ENCODE measurements at places on chromosomes 4 and X. TPM values are rescaled to one million over a fixed set of nuclear protein-coding genes. Genes with fewer than 3 reads are reported as not detected.

GRCh38 chr4:41380511-41381157 is 123.9 kb downstream of the UCHL1 start:
- no peak for DNase-seq

DNA sequence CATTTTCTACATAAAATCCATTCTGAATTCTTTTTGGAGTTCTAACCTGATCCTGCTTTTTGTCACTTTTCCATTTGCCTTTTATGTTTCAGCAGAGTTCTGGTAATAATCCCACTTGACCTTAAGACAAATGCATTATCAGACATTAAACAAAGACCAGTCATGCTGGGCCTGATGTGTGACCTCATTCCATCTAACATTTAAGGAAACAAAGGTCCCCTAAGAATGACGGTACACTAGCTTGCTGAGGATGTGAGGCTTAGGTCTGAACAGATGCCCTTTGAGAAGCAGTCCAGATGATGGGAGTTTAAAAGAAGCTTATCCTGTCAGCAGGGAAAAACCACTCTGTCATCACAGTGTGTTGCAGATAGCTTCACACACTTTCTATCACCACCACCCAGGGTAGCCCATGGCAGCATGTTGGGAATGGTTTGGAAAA is 38.1 kb upstream of the PDE5A start:
- no peak for DNase-seq

GRCh38 chrX:23673108-23673507 is 5.8 kb downstream of the PRDX4 start:
- no peak for DNase-seq

DNA sequence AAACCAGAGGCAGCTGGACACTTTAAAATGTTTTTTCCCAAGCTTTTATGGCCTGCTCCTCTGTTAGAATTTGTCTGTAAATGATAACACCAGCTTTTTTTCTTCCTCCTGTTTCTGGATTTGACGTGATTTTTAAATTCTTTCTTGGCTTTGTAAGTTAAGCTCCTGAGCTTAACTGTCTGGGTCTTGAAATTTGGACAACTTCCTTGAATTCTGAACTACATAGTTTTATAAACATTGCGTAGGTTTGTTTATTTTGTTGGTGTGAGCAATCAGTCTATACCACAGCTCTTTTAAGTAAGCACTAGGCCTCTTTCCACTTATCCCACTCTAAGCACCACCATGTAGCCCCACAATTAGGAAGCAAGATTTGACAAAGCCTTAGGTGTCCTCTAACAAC is 144.4 kb upstream of the GUCY1A1 start:
- no peak for DNase-seq

- DNase-seq = no peak
These were observed 2.0 kb upstream of the AP1S2 start for GRCh38 chrX:15856636-15857035.

DNA sequence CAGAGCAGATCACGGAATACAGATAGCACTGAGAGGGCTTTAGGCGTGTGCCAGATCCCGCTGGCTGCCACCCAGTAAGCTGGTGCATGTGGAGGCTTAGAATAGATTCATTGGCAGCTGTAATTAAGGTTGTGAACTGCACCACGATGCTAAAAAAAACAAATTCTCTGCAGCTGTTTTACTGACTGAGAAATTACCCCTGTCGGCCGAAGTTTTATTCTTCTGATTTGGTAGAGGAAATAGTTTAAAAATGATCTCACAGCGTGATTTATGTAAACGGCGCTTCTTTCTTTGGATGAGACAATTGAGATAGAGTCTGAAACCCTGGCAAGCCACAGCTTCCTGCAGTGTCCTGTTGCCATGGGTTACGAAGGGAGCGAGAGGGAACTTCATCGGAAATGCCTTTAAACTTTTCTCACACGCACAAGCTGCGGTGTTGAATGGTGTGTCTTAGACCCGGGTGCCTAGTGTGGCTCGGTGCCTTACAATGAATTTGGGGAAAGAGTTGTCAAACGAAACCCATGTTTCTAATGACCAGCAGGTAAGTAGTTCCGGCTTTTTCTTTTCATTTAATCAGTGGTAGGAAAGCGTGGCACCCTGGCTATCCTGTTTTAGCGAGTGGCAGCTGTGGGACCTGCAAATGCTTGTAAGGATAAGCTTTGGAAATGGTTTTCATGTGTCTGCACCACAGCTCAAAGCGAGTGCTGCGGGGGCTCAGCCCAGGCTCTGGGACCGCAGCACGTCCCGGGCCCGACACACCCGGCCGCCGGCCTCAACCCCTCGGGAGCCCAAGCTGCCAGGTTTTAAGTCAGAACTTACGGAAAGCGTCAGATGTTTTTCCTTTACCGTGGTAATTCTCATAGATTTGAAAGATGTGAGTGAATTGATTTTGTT is 71.7 kb upstream of the HGFAC start:
- DNase-seq = peak; percentile 70

GRCh38 chrX:20487227-20487626 is 220.5 kb upstream of the RPS6KA3 start:
- no peak for DNase-seq

DNA sequence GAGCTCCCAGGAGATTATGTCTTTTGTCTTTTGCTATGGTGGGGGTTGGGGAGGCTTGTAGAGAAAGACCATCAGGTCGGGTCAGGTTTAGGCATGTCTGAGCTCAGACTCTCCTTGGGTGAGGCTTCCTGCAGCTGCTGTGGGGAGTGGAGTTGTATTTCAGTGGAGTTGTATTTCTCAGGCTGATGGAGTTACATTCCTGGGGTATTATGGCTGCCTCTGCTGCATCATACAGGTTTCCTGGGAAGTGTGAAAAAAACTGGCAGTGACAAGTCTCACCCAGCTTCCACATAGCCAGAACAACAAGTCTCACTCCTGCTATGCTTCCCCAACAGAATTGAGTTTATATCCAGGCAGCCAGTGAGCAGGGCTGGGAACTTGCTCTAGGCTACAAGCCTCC is 119.3 kb downstream of the VSIG4 start:
- no peak for DNase-seq

- DNase-seq = peak; percentile 23
These were observed 3.7 kb downstream of the MMRN1 start for GRCh38 chr4:89898304-89898716.

- DNase-seq = no peak
These were observed 644.5 kb upstream of the DIPK2B start for GRCh38 chrX:45845142-45845541.

DNA sequence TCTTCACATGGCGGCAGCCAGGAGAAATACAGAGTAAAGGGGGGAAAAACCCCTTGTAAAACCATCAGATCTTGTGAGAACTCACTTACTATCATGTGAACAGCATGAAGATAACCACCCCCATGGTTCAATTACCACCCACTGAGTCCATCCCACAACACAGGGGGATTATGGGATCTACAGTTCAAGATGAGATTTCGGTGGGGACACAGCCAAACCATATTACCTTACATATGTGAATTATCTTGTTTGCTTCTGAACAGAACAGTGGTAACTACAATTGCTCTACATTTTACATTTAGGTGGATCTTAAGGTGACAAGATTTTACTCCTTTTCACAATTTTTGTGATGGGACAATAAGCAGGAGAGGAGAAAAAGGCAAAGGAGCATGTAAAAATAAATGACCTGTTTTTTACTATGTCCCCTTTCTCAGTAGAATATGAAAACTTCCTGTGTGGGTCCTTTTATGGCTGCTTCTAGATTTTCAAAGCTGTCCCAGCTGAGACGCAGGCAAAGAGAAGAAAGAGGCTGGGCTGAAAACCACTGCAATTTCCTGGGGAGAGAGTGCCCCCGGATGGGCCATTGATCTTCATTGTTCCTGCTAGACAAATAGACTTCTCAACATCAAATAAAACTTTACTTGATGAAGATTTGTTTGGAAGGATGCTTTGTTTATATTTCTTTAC is 45.9 kb upstream of the PGM2 start:
- no peak for DNase-seq

- no peak for DNase-seq
These were observed 91.4 kb downstream of the KLHL13 start for GRCh38 chrX:118025226-118025625.

DNA sequence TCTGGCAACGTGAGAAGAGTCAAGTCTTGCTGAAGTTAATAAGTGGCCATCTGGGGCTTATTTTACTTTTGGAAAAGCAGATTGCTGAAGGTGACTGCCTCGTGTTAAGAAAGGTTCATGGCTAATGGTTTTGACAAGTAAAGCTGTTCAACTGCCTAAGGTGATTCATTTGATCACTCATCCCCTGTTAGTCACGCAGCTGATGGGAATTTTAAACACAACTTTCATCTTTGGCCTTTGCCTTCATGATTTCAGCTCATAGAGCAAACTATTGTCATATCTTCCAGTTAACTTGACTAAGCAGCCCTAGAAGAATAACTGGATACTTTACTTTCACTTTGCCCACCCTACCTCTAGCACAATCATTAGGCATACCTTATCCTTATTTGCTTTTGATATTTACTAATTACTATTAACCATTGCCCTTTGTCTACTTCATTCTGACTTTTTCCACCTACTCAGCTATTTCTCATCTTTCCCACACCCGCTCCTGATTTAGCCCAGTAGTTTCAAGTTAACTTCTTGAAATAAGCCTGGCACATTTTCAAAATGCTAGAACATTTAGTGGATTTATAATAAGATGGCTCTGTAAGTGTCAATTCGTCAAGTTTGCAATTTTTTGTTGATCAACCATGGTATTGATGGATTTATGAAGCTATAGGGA is 170.6 kb upstream of the S100G start:
- DNase-seq = no peak

DNA sequence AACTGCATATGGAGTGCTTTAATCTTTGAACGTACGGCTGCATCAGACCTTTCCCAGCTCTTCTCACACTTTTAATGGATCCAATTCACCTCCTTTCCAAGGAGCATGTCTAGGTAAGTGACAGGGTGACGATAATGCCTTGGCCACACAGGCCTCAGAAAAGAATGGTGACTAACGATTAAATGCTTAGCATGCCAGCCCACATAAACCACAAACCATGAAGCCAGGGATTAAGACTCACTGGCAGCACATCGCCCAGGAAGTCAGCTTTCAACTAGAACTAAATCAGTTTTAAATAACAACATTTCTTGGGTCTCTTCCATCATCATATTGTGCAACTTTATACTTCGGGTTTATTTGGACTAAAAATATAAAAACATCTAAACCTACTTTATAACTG is 28.7 kb downstream of the INPP4B start:
- no peak for DNase-seq

DNA sequence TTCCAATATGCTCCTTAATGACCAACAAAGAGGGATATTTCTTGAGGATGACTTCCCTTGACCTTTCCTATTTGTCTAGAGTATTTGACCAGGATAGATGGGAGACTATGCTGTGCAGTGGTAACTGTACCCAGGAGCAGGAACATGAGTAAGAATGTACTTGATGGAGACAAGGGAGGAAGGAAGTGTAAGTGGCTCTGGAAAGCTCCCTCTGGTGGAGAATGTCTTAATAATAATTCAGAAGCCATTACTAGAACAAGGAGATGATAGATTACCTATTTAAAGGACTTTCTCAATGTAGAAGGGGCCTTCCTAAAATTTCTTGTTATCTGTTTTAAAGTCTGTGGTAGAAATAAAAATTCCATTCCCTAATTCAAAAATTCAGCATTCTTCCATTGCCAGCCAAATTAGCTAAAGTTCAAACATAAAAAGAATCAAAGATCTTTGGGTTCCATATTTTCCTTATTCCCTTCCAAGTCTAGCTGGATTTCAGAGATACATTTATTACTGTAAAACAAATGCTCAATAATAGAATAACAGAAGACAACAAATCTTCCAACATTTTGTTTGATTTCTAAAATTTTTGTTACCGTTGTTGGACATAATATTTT is 83.8 kb downstream of the GRID2 start:
- DNase-seq = no peak

- DNase-seq = peak; percentile 79
These were observed 5.4 kb upstream of the CCDC120 start for GRCh38 chrX:49053223-49054072.

- DNase-seq = no peak
These were observed 151.2 kb downstream of the NAA11 start for GRCh38 chr4:79174490-79175252.

- DNase-seq = no peak
These were observed 171.0 kb downstream of the GALNTL6 start for GRCh38 chr4:171983935-171984805.

- DNase-seq = no peak
These were observed 263.7 kb downstream of the FSTL5 start for GRCh38 chr4:161900110-161900509.

DNA sequence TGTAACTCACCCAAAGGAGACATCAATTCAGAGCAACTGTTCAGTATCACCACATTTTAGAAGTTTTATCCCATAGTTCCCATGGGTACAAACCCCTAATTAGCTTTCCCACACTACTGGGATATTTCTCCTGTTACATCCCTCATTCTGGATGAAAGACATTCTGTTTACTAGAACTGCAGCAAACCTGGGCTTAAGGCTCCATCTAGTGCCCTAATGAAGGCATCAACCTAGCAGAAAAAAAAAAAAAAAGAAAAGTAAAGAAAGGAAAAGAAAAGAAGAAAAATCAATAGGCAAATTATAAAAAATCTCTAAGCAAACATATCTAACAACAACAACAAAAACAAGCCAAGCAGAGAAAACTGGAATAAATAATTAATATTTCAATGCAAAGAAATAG is 133.7 kb upstream of the CPXCR1 start:
- DNase-seq = peak; percentile 32

- DNase-seq = no peak
These were observed 17.2 kb upstream of the SPRY1 start for GRCh38 chr4:123379392-123379791.

DNA sequence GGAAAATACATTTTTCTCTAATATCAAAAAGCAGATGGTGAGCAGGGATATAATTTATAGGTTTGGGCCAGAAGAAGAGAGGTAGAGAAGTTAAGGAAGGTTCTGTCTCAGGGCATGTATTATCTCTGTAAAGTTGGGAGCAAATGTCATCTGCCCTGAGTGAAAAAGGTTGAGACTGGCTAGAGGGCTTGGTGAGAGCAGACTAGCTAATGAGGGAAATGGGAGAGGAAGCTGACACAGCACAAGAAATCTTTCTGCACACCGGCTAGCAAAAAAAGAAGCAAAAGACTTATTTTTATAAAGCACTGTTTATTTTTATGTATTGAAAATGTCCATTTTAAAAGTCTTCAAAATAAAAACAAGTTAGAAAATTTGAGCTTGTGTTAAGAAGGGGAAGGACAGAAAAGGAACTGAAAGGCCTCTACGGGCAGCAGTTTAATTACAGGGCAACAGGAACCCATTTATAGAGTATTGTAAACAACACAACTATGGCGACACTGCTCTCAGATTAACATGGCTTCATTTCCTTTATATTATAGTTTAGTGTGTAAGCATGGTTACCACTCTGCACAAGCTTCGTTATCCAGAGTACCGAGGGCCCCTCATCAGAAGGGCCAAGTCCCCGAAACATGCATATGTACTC is 17.4 kb downstream of the CD40LG start:
- DNase-seq = no peak

- DNase-seq = no peak
These were observed 231.7 kb downstream of the FBXW7 start for GRCh38 chr4:152304220-152304619.

- DNase-seq = no peak
These were observed 14.9 kb upstream of the PDE5A start for GRCh38 chr4:119643306-119644042.

- DNase-seq = no peak
These were observed 19.4 kb downstream of the PDGFC start for GRCh38 chr4:156952078-156952759.

ZCCHC18 gene
- total RNA-seq = 1.8 TPM

MAGEA12 gene
- total RNA-seq = not detected

AMTN gene
- total RNA-seq = not detected

SATL1 gene
- total RNA-seq = 0.31 TPM

PABPC1L2B gene
- total RNA-seq = 1.8 TPM

FGF5 gene
- not detected for total RNA-seq

BMPR1B gene
- total RNA-seq = 0.72 TPM

NHS gene
- total RNA-seq = 8.0 TPM

Data from H9 (cell line).